T-helper 2 cell (primary cell): ENCODE measurements at places on chromosomes 4 and X.

- peak; percentile 46 for DNase-seq
Measured at GRCh38 chrX:77899081-77899828, at the start of gene COX7B. TSS of gene COX7B (plus strand) at chrX:77899468. CDS start at chrX:77899554, 86 bp downstream.

GRCh38 chrX:7372825-7373525 is 225.0 kb upstream of the PUDP start:
- DNase-seq: no peak

- DNase-seq: no peak
Measured at GRCh38 chrX:12681047-12681446, 110.2 kb upstream of the PRPS2 start.

GRCh38 chr4:166012129-166013030 is 139.3 kb downstream of the TLL1 start:
- no peak for DNase-seq

- DNase-seq: no peak
Measured at GRCh38 chrX:47151435-47151834, 6.4 kb downstream of the RBM10 start.

DNA sequence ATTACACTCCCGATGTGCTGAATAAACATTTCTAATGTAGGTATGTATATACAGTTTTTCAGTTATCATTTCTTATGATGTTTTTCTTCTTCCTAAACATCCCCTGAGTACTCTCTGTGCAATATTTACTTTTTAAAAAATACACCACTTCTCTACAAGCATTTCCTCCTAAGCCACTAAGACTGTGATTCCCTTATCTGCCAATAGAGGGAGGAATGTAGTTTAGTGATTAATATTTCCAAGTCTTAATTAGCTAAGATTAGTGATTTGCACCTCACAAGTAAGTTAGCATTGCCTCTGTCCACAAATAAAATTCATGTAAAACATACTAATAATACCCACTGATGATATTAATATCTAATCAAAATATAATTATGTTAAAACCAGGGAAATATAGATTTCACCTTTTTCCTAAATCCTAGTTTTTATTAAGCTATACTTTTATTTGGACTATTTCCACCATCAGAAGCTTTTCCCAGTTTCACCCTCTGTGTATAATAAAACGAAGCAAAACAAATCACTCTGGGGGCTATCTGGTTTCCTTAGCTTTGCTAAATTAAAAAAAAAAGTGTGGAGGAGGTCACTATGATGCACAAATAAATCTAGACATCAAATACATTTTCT is 909.1 kb downstream of the FAT4 start:
- no peak for DNase-seq

- no peak for DNase-seq
Measured at GRCh38 chr4:159143687-159144086, 40.8 kb downstream of the RAPGEF2 start.
